Forelimb muscle (tissue), 1 donor: ENCODE measurements at places on chromosomes 4 and X.

GRCh38 chr4:100162027-100162685 is 28.1 kb downstream of the DDIT4L start:
- DNase-seq: no peak

DNA sequence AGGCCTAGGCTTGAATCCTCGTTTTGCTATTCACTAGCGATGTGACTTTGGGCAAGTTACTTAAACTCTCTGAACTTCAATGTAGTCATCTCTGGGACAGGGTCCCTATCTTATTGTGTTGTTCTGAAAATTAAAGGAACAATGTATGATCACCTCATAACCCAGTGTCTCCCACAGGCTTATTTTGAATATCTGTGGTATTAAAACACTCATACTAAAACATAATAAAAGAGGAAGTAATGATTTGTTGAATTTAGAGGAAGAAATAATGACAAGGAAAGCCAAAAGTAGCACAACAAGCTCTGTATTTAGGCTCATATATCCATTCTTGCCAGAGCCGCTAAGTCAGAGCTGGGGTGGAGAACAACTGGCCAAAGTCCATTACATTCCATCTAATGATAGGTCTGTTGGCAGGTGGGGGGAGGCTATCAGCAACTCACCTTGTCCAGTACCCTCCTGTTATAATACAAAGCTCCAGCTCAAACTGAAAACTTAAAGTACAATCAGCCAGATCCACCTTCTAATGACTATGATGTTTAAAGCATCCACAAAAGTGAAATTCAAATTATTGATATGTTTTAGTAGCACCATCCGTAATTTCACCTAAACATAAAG is 64.5 kb upstream of the LSM6 start:
- no peak for DNase-seq

- no peak for DNase-seq
Observed at GRCh38 chrX:96183843-96184242, 500.8 kb upstream of the DIAPH2 start.

DNA sequence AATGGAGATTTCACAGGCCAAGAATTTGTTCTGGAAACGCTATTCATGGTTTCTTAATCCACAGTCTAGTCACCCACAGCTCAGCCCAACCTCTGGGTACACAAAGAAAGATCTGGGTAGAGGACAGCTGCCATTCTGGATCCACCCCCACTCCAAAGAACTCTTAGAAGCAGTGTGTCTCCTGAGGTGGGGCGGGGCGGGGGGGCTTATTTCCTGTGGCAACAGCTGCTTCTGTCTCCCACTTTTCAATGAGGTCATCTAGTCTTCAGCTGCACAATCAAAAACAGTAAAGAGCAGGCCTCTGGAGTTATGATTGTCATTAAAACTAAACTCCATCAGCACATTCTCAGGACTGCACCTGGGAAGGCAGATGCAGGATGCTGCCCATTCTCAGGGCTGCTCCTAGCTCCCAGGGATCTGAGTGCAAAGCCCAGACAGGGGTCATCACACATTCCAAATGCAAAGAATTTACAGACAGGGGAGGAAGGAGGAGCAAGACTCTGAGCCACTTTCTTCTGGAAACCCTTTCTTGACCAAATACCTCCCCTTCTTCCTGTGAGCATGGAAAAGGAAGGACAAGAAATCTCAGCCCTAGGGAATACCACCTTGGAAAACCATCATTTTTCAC is 207.3 kb downstream of the HS6ST2 start:
- DNase-seq: no peak

DNA sequence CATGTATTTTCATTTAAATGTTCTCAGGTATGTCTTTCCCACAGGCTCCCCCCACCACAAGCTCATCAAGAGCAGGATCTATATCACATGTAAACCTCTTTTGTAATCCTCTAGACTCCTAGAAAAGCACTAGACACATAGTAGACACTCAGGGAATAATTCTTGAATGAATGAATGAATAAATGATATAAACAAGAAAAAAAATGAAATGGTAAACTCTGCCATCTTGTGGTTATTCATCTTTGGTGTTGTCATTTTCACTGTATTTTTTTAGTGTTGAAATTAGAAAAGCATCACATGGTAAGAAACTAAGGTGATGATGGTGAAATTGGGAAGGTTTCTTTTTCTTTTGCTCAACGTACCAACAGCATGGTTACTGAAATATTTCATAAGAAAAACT is 34.2 kb upstream of the C1GALT1C1 start:
- DNase-seq: no peak

DNA sequence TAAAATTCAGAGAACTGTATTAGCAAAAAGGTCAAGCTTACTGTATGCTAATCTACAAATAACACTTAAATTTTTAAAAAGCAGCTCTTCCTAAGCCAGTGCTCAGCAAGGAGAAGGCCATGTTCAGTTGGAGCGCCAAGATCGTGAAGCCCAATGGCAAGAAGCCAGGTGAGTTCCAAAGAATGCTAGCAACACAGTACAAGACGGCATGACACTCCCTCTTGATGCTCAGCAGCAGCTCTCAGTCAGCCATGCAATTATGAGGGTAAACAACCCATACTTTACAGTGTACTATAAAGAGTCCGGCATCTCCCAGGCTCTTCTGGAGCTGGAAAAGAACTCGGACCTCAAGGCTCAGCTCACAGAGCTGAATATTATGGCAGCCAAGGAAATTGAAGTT is 34.9 kb downstream of the STX18 start:
- DNase-seq: no peak

- no peak for DNase-seq
Observed at GRCh38 chrX:136858007-136858756, 22.3 kb downstream of the RBMX start.

DNA sequence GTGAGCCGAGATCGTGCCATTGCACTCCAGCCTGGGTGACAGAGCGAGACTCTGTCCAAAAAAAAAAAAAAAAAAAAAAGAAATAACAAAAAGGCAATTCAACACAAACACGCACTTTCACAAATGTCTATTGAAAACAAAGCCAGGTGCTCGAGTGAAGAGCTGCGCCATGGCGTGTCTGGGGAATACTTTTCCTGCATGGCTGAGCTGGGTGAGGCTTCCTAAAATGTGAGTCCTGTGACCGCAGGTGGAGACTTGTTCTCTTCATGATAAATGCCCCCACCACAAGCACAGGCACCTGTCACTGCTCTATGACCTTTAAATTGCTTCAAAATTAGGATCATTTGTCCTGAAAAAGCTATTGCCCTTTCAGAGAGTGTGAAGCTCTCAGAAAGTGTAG is 4.0 kb upstream of the ABLIM2 start:
- no peak for DNase-seq

GRCh38 chrX:10074241-10074941 is 82.4 kb upstream of the CLCN4 start:
- DNase-seq: no peak

GRCh38 chr4:100525686-100526085 is 7.9 kb upstream of the EMCN start:
- DNase-seq: no peak

DNA sequence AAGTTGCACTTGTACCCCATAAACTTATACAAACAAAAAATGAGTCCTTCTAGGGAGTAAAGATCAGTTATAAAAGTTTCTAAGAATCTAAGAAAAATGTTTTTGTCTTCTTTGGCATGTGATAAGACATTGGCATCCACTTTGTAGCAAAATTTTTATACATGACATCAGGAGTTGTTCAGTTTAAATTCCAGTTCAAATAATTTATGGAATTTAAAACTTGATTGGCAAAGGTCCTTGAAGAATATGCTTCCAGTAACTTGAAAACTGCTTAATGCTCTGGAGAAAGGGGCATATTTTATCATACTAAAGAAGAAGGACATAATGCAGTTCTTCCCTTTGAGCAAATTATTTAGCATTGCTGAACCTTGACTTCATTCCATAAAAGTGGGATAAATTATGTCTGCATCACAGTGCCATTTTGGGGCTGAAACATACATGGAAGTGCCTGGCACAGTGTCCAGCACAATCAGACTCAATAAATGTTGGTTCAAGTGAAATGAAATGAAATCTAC is 163.3 kb upstream of the IL15 start:
- DNase-seq: no peak

DNA sequence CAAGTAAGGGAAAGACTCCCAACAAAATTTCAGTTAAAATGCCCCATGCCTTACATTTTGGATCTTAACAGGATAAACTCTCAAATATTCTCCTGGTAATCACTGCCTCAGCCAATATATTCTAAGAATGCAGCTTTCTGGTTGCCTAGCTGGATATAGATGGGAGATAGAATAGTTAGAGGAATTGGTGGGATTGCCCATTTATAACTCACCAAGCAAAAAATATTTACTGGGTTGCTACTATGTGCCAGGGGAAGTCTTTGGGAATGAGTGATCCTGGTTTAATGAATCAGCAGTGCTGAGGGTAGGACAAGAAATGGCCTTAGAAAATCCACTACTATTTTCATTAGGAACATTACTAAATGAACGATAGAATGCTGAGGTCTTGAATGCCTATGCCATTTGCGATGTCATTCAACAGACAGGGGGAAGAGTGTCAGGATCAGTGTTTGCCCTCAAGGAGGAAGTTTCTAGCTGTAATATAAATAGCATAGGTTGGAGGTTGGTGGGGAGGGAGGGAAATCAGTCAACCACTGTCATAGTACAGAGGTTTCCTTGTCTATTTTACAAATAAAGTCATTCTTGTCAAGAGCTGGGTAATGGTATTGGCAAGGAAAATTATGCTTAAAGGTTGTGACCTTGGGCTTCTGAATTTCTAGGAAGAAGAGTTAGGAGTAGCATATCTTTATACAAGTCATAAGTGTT is 63.5 kb downstream of the ENOPH1 start:
- DNase-seq: no peak

DNA sequence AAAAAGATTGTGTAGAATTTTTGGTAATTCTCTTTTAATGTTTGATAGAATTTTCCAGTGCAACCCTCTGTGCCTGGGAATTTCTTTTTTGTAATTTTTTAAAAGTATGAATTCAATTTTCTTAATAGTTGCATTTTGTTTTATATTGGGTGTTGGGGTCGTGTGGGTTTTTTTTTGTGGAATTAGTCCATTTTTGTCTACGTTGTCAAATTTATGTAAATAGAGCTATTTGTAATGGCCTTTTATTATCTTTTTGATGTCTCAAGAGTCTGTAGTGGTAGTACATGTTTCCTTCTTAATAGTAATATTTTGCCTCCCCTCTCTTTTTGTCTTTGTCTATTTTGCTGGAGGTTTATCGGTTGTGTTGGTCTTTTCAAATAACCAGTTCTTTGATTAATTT is 64.4 kb downstream of the F11 start:
- no peak for DNase-seq

DNA sequence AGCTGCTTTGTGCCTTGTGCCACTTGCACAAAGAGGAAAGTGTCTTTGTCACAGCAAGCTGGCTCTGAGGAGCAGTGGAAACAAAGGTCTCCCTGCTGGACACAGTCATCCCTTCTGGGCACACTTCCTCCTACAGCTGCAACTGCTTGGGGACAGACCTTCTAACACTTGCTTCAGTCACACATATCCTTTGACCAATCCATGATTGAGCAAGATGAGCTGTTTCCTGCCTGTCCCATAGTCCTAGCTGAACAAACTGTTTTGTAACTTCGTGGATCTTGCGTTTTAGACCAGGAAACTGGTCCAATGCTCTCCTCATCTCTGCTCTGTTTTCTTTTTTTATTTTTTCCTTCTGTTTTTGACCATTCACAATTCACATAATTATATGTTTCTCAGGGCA is 98.5 kb downstream of the RRAGB start:
- DNase-seq: no peak

DNA sequence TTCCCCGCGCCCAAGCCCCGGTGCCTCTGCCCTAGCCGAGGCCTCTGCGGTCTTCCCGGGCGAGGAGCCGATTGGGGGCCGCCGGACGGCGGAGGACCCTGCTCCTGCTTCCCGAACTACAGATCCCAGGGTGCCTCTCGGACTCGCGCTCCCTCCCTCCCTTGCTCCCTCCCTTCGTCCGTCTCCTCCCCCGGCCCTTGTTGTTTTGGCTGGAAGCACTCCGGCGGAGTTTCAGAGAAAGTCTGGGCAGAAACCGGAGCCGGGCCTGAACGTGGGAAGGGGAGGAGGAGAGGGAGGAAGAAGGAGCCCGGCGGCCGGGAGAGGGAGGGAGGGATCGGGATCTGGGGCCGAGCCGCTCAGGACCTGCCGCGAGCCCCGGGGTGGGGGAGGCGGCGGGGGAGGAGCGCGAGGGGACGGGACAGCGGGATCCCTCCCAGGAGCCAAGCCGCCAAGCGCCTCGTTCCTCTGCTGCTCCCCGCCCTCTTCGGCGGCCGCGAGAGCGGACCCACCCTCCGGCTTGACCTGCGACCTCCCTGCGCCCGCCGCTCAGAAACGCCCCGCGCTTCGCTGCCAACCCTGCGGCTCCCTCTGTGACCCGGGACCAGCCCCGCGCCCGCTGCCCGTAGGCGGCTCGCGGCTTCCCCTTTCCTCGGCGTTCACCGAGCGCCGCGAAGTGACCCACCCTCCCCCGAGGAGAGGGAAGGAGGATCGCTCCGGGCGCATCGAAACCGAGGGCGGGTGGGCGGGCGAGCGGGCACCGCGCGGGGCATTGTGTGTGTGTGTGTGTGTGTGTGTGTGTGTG is 496 bp upstream of the GAB1 start:
- DNase-seq: peak; percentile 86

GRCh38 chrX:12206413-12206812 is 68.1 kb downstream of the FRMPD4 start:
- DNase-seq: no peak

GRCh38 chr4:158302076-158302866 is 92.0 kb downstream of the TMEM144 start:
- DNase-seq: no peak

GRCh38 chr4:3268395-3269104 is 19.6 kb downstream of the MSANTD1 start:
- no peak for DNase-seq

- no peak for DNase-seq
Observed at GRCh38 chrX:130418740-130419139, 17.0 kb downstream of the RBMX2 start.

DNA sequence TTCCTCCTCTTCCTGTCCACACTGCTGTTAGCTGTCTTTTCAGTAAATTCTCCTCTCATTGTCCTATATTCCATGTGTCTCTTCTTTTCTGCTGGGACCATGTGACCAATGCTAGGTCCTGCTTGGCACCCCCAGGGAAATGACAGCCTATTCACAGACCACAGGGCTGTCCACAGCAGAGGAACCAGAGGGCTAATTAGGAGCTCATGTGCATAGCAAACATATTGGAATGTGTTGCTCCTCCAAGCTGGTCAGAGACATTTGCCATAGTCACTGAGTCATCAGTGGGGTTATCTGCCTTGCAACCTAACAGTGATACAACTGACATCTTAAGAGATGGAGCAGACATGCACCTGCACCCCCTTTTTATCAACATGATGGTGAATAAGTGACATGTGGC is 67.9 kb upstream of the PUDP start:
- DNase-seq: no peak
